ENCODE measurements at places on chromosomes 16 and 17.

DNA sequence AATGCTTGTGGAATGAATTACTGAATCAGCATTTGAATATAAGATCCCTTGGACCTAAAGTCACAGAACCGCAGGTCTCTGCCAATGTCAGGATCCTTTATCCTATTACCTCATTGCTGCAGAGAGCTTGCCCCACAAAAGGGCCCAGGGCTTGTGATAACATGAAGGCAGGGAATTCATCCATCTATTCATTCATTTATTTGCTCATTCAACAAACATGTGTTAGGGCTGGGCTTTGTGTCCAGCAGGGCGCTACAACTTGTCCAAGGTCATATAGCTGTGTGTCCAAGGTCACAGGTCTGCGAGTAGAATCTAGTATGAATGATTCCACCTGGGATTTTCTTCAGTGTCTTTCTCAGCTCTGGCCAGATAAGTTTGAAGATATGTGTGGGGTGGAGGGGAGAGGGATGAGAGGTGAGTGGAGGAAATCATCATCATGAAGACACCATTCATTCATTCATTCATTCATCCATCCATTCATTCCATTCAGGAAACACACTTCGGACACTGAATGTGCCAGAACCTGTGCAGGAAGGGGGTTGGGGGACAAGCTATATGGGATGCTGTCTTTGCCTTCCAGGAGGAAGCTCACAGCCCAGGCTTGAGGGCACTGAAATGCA is 1.3 kb upstream of the UNC45B start:
- DNase-seq = no peak

DNA sequence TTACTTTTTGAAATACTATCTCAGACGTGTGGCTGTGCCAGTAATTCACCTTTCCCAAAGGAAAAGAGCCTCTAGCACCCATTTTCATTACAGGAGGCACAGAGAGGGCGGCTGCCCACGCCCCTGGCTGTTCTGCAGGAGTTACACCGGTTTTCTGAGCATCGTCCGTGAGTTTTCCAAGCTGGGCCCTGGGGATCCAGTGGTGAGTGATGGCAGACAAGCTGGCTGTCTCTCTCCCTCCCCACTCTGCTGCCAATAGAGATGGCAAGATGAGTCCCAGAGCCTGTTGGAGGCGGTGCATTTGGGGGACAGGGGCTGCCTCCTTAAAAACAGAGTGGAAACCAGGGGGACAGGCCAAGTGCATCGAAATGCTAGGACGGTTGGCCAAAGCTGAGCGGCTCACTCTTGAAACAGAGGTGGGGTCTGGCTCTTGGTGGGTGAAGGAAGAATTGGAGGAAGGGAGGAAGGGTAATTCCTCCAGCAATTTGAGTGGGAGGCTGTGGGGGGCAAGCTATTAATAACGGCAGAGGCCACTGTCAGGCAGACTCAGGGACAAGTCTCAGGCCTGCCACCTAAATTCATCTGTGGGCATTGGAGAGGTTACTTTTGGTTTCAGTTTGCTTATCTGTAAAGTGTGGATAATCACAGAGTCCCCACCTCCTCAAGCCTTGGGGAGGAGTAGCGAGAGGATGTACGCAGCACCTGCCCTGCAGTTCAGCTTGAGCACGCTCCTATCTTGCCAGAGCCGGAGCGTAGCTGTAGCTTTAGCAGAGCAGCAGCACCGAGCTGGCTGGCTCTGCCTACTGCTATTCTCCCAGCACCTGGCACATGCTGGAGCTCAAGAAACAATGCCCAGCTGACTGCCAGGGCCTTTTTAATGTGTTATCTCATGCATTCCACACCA is 7.5 kb upstream of the NOS2 start:
- DNase-seq = peak; percentile 79

- no peak for DNase-seq
These were observed 120.3 kb upstream of the CHMP6 start for GRCh38 chr17:80871341-80871740.

- no peak for DNase-seq
These were observed 17.8 kb upstream of the RNPS1 start for GRCh38 chr16:2285731-2286191.

GRCh38 chr16:9610727-9611126 is 519.3 kb downstream of the HAPSTR1 start:
- no peak for DNase-seq

DNA sequence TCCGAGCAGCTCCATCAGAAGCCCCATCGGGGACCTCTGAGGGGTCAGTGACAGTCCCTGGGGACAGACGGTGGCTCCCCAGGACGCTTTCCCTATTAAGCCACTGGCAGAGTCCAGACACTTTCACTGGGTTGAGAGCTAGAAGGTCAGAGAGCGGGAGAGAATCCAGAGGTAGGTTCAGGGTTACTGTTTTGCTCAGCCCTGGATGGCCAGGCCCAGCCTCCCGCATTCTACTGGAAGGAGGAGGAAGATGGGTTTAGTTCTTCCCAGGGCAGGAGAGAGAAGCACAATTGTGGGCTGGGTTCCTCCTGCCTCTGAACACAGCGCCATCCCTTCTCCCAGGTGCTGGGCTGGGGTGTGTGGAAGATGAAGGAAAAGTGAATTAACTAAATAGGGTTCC is 452.8 kb downstream of the SLC39A11 start:
- no peak for DNase-seq

GRCh38 chr16:19588661-19589060 is 33.2 kb downstream of the VPS35L start:
- no peak for DNase-seq

GRCh38 chr16:57852189-57852588 is 49.9 kb upstream of the KIFC3 start:
- DNase-seq = no peak

- no peak for DNase-seq
These were observed 17.6 kb upstream of the SSTR5 start for GRCh38 chr16:1054660-1055556.

GRCh38 chr16:87418644-87419043 is 26.5 kb downstream of the MAP1LC3B start:
- no peak for DNase-seq

GRCh38 chr16:81094771-81095251 is 1.4 kb downstream of the GCSH start:
- no peak for DNase-seq

GRCh38 chr16:2174396-2175131 is 19.0 kb downstream of the TRAF7 start:
- no peak for DNase-seq

GRCh38 chr16:2516391-2517240 is 2.9 kb downstream of the ATP6V0C start:
- DNase-seq = no peak

- DNase-seq = no peak
These were observed 1.8 kb downstream of the RNF43 start for GRCh38 chr17:58415371-58416055.

DNA sequence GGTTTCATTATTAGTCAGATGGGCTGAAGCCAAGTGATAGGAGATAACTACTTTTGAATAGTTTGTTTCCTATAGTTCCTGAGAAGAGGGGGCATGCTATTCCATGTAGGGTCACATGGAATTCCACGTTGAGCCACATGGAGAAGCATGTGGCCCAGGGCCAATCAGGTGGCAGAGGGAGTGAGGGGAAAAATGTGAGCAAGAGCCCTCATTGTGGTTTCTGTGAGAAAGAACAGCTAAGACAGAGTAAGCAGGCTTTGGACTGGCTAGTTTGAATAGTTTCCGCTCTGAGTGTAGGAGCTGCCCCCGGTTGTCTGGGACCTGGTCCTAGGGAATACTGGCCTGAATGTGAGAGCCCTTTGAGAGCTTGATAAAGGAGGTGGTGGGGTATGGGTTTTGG is 69.9 kb upstream of the CNTNAP4 start:
- no peak for DNase-seq

DNA sequence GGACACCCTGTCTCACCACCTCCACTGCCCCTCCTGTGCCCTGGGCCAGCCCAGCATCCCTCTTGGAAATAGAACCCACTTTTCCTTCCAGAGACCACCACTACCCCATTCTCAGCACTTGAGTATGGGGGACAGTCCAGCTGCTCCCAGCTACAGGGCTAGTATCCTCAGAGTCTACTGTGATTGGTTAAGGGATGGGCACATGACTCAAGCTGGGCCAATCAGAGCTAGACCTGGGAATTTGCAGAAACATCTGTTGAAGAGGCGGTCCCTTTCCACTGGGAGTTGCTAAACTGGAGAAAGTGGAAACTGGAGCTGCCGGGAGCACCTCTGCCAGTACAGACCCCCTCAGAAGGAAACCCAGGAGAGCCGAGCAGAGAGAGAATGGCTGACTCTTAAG is 156.6 kb downstream of the GSG1L start:
- no peak for DNase-seq

DNA sequence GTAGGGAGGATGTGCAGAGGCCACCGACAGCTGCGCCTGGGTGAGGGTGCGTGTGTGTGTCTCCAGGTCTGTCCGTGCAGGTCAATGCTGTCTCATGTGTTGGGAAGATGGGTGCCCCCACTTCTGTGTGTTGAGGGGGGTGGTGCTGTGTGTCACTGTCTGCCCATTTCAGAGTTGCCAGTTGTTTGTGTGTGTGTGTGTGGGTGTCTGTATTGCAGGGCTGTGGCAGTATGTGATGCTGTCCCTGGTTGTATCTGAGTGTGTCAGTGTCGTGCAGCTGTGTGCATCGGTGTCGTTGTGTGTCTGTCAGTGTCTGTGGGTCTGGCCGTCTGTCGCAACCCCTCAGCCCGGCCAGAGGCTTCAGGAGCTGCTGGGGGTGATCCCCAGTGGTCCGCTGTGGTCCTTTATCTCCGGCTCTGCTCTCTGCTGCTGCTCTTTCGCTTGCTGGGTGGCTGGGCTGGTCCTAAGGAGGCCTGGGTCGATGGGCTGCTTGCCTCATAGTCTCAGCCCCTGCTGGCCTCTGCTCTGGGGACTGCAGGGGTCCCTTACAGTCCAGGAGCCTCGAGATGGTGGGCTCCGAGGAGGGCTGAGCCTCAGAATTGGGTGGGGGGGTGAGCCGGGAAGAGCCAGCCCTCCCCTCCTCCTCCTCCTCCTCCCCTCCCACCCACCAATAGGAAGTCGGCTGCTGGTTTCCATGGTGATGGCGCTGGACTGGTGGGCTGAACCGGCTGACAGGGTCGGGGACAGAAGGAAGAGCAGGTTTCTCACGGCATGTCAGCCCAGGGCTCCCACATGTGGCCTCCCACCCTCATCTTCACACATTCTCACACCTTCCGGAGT is at the start of gene TSPOAP1:
TSS of gene TSPOAP1 (minus strand) at position 601 of the 840 bp plus-strand sequence. CDS start 875 bp downstream, outside the sequence.
- DNase-seq = no peak

DNA sequence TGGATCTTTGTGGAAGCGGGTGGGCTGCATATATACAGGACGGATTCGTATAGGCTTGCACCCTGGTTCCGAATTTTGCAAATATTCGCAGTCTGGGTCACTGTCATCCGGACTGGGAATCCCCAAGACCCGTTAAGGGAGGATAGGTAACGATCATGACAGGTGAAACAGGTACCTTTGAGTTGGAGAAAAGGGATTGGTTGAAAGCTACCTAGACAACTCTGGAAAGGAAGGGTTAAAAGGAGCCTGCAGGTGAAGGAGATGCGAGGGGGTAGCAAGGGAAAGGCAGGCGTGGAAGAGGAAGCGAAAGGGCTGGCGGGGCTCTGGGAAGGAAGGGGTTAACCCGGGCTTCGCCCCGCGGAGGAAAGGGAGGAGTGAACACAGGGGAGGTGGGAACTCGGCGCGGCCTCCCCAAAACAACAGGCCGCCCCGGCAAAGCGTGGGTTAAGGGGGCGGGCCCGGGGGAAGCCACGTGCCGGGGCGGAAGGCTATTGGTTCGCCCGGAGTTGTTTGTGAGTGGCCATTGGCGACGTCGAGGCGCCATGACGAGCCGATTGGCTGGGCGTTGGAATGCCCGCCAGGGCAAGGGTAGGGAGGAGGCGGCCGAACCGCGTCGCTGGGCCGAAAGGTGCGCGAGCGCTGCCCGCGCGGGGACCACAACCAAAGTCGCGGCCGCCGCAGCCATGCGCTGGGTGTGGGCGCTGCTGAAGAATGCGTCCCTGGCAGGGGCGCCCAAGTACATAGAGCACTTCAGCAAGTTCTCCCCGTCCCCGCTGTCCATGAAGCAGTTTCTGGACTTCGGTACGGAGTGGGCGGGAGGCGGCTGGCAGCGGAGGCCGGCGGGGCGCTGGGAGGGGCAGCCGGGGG is at the start of gene PDK2:
TSS of gene PDK2 (plus strand) at position 599 of the 867 bp plus-strand sequence. CDS start at position 684, 85 bp downstream.
- peak; percentile 98 for DNase-seq

DNA sequence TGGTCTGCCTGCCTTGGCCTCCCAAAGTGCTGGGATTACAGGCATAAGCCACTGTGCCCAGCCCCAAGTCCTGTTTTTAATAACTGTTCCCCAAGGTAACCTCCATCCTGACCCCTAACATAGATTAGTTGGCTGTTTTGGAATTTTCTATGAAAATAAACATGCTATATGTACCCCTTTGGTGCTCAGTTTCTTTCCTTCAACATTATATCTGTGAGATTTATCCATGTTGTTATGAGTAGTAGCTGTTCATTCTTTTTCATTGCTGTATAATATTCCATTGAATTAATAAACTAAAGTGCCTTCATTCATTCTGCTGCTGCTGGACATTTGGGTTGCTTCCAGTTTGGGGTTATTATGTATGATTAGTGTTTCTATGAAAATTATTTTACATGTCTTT is 26.3 kb upstream of the FMNL1 start:
- no peak for DNase-seq

DNA sequence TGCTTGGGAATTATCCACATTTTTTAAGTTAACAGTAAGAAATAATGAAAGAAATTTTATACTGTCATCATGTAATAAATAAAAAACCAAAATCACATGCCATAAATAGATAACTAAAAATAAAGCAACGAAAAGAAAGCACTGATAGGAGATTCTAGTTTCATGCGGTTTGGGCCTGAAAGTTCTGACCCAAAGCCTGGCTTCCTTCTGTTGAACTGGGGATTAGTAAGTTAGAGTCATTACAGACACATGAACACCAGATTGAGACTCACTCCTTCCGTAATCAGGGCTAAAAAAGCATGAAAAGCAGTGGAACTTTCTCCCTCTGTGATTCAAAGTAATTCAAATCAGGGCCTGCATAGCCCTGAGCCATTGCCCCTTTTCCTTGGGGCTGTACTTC is 13.2 kb upstream of the SLC6A2 start:
- no peak for DNase-seq

DNA sequence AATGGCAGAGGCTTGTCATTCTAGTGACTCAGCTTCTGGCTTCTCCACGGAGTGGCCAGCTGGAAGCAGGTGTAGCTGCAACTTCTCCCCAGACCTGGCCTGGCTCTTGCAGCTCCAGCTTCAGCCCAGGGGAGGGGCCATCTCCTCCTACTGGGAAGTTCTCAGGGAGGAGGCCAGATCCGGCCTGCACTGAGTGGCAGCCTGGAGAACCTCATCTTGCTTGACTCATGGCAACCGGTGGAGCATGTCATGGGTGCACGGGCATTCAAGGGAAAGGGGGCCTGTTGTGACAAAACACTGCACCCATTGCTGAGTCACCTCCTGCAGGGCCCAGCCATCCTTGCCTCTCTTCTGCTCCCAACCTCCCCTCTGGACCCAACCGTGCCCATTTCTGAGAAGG is 273.9 kb upstream of the MAF start:
- no peak for DNase-seq
